ENCODE measurements at places on chromosomes 16 and 17.

DNA sequence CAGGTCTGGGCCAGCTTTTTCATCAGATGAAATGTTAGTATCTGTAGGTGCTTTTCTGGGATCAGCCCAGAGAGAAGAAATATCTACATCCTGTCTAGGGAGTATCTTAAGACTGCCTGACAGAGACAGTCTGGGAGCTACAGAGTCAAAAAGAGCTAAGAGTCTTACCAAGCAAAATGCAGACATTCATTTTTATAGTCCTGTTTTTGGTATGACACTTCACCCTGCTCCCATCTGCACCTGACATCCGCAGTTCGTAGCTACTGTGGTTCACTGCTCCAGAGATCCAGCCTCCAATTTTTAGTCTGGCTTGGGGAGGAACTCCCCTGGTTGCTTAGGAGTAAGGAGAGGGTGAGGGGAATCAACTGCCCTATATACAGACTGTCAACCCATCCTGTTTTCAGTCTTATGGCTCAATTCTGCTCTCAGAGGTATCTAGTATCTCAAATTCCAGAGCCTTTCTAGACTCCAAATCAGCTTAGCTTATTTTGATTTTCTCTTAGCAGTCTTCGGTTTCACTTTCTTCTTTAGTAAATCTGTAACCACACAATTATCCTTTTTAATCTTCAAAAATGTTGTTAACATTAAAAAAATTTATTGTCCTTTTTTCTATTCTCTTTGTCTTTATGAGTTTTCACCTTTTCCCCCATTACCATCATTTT lies 97.8 kb downstream of the TMEM100 start:
- no peak for DNase-seq

GRCh38 chr17:4626734-4627256 lies 14.7 kb downstream of the ALOX15 start:
- DNase-seq: peak; percentile 66

- DNase-seq: no peak
Observed at GRCh38 chr16:85923153-85924021, 24.4 kb downstream of the IRF8 start.

- no peak for DNase-seq
Observed at GRCh38 chr17:30812218-30813177, 12.0 kb downstream of the CRLF3 start.

GRCh38 chr17:19392303-19392702 lies 5.3 kb upstream of the MFAP4 start:
- DNase-seq: no peak

DNA sequence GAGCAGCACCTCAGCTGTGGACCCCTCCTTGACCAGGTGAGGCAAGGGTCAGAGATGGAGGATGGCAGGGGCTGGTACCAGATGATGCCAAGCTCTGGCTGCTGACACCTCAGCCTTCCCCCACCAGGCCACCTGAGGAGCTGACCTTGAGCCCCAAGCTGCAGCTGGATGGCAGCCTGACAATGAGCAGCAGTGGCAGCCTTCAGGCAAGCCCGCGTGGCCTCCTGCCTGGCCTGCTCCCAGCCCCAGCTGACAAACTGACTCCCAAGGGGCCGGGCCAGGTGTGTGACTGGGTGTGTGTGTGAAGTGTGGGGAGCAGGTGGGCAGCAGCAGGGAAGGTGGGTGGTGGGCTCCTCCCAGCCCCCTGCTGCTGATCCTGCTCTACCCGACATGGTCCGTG lies 4.7 kb upstream of the NRN1L start:
- DNase-seq: no peak

- DNase-seq: peak; percentile 24
Observed at GRCh38 chr17:18318117-18318516, 3.0 kb downstream of the SMCR8 start.

DNA sequence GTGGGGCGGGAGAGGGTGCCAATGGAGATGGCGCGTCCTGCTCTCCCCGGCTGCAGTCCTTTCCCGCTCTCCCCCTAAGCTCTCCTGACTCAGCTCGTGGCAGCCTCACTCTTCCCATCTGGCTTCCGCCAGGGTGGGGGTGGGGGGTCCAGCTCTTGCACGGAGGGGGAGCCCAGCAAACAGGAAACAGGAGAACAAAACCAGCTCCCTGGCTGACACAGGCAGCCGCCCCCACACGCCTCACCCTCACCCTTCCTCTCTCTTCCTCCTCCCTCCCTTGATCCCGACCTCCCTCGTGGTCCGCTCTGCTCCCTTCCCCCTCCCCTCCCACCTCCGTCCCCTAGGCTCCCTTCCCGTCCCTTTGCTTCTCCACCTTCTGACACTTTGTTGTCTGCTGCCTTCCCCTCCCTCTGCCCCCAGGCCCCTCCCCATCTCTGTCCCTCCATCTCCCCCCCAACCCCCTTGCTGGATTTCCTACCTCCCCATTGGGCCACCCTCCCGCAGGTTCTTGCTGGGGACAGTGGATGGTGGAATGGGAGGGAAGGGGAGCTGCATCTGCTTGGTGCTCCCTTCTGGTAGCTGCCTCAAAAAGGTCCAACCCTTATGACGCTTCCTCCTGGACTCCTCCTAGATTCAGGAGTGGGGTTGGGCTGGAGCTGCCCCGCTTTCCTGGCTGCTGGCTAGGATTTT lies 23.7 kb downstream of the ARHGAP23 start:
- no peak for DNase-seq

DNA sequence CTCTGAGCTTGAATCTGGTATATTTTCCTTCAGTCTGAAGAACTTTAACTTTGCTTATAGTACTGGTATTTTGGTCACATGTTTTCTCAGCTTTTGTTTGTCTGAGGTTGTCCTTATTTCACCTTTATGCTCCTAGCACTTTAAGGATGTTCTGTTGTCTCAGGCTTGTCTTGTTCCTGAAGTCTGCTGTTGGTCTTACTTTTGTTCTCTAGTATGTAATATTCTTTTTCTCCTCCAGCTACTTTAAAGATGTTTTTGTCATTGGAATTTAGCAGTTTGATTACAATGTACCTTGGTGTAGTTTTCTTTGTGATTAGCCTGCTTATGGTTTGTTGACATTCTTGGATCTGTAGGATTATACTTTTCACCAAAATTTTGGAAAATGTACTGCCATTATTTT lies 23.6 kb downstream of the RPTOR start:
- DNase-seq: no peak

GRCh38 chr16:29784157-29784556 lies 6.1 kb downstream of the ZG16 start:
- DNase-seq: no peak

DNA sequence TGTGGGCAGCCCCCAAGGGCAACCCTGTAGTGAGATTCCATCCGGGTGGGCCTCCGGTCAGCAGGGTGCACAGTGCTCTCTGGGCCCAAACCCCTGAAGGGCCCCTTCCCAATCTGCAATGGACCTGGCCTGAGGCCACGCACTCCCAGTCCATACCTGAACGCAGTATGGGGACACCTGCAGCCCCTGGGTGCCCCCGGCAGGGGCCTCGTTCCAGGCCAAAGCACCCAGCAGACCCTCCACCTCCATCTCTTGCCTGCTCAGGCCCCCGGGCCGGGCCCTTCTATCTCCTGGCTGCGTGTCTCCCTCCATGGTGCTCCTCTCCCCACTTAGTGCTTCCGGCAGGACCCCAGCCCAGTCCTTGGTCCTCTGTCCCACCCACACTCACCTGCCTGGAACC lies 17.3 kb upstream of the AATK start:
- no peak for DNase-seq

GRCh38 chr16:26983426-26983825 lies 83.3 kb upstream of the C16orf82 start:
- DNase-seq: no peak

DNA sequence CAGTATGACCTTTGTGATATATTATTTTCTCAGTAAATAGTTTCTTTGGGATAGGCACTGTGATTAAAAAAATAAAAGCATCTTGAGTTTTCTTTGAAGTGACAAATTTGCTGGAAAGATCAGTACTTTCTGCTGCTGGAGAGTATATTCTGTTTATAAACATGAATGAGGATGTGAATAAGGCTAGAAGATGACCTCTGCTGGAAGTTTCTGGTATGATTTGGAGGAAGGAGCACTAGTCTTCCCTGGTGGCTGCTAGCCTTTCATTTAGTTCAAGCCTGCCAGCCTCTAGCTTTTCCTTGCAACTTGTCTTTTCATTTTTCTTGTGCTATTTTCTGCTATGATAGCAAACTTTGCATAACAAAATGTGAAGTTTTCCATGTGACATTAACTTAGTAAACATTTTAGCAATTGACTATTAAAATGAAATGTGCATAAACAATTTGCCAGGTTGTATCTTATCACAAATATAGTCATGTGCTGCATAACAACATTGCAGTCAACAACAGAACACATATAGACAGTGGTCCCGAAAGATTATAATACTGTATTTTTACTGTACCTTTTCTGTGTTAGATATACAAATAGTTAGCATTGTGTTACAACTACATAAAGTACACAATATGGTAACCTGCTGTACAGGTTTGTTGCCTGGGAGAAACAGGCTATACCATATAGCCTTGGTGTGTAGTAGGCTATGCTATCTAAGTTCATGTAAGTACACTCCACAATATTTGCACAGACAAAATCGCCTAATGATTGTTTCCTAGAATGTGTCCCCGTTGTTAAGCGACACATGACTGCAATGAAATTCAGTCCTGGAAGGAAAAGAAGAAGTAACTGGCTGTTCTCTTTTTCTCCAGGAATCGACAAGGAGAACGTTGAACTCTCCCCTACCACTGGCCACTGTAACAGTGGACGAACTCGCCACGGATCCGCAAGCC lies 18.1 kb upstream of the RAB11FIP4 start:
- peak; percentile 85 for DNase-seq

DNA sequence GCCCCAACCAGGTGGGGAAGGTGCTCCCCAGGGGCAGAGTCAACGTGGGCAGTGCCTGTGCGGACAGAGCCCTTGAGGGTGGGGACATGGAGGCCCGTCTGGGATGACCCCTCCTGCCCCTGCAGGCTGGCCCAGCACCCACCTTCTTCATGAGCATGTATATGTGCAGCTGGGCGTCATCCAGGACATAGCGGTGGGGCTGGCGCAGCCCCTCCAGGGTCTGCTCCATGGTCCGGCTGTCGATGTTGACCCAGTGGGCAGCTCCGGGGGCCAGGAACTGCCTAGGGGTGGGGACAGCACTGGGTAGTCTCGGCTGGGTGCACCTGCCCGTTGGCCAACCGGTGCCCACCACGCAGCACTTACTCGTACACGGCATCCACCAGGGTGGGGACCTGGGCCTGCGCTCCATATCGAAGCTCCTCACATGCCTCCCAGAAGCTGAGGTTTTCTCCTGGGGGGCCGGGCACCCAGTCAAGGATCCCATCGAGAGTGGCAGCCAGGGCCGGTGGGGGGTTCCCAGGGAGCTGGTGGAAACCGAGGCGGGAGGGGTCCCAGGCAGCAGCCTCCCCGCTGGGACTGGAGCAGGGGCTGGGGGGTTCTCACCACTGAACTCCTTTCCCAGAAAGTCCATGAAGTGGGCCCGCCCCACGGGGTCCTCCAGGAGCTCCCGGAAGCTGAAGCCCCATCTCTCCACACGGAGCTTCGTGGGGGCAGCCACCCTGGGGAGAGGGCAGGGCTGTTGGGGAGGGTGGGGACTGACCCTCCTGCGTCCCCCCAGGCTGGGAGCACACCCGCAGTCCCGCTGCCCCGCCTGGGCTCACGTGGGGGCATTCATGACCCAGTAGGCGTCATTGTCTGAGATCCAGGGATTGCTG lies 5.1 kb downstream of the RGS11 start:
- no peak for DNase-seq

GRCh38 chr16:75247249-75247648 lies 4.2 kb downstream of the BCAR1 start:
- DNase-seq: no peak

GRCh38 chr16:10040136-10041080 lies 141.8 kb downstream of the GRIN2A start:
- DNase-seq: no peak

GRCh38 chr17:71966459-71967313 lies 154.1 kb upstream of the SOX9 start:
- no peak for DNase-seq

DNA sequence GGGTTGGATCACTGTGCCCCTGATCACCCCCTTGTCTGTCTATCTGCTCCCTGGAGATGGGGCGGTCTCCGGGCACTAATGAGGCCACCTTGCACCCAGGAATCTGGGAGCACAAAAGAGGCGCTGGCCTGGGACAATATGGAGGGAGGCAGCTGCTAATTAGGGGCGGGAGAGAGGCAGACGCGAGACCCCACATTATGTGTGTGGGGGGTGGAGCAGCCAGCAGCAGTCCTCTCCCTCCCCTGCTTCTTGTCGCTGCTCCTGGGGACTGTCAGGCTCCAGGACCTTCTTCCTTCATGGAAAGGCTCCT lies 324 bp upstream of the HCRT start:
- no peak for DNase-seq

GRCh38 chr17:57898487-57899311 lies 48.9 kb upstream of the MRPS23 start:
- DNase-seq: no peak

GRCh38 chr17:73481676-73482075 lies 162.6 kb downstream of the SDK2 start:
- DNase-seq: peak; percentile 77

- peak; percentile 41 for DNase-seq
Observed at GRCh38 chr16:380762-381011, 1.1 kb downstream of the PGAP6 start.

- no peak for DNase-seq
Observed at GRCh38 chr16:68350813-68351350, 40.1 kb downstream of the PRMT7 start.

- DNase-seq: no peak
Observed at GRCh38 chr17:37430051-37430627, 23.5 kb downstream of the TADA2A start.

DNA sequence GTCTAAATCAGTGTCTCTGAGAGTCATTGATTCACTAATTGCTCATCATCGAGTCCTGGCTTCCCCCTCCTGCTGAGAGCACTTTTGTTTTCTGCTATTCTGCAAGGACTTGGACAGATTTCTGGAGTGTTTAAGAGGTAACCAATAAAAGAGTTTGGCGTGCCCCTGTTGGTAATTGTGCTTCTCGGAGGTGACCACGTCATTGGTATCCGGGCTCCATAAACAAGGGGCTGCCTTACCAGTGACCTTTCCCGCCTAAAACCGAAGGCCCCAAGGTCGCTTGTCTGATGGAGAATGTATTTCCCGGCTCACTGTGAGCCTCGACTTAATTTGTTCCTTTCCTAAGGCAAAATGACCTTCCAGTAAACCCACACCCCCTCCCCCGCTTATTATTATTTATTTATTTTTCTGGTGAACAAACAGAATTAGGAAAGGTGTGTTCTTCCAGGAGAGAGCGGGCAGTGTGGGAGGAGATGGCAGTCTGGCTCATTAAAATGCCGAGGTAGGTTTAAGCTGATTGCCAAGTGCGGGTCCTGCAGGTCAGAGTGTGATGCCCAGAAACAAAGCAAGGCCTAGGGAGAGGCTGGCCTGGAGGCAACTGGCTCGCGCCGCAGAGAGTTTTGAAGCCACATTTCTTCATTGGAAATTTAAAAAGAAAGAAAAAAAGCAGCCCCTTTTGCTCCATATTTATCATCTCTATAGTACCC lies 30.2 kb downstream of the MSI2 start:
- DNase-seq: no peak

All from hematopoietic multipotent progenitor cell treated with erythropoietin and hydrocortisone succinate and interleukin-3 and kit ligand, for 6 days (in vitro differentiated cells).